Memory B cell (primary cell): ENCODE measurements at places on chromosomes 13 and 19.
A peak's percentile ranks its signal among the peaks of the same experiment; 100 is the strongest.

- DNase-seq = no peak
Measured at GRCh38 chr13:78868991-78869390, 210.0 kb upstream of the OBI1 start.

DNA sequence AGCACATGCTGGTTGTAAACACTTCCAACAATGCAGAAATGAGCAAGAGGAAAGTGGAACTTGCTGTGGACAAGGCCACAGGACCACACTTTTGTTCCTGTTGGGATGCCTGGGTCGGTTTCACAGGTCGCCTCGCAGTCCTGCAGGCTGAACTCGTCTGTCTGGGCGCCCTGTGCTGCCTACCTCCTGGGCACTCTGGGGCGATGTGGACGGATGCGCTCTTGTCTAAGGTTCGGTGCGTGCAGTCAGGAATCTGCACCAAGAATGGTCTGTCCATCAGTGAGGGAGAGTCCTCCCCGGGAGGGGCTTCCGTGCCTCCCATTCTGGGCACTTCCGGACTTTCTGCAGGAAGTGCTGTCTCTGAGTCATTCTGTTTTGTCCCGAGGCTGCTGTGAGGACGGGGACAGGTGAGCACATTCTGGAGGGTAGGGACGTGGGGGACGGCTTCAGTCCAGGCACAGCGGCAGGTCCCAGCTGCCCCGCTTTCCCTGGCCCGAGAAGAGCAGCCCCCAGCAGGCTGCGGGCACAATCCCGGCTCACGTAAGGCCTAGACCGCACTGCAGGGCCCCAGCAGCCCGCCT, 24.1 kb upstream of the SLITRK1 start:
- no peak for DNase-seq

GRCh38 chr13:38159710-38160109, 189.9 kb upstream of the UFM1 start:
- DNase-seq = no peak

DNA sequence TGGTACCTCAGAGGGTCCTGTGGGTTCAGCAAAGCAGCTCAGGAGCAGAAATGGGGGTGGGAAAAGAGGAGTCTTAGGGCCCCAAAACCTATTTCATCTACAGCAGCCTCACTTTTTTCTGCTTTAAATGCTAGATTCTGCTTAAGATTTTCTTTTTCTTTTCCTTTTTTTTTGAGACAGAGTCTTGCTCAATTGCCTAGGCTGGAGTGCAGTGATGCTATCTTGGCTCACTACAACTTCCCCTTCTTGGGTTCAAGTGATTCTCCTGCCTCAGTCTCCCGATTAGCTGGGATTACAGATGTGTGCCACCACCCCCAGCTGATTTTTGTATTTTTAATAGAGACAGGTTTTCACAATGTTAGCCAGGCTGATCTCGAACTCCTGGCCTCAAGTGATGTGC, 30.7 kb upstream of the WDFY2 start:
- DNase-seq = no peak

GRCh38 chr19:18062028-18062427, 24.7 kb downstream of the IL12RB1 start:
- no peak for DNase-seq

- no peak for DNase-seq
Measured at GRCh38 chr19:4749870-4750590, 26.4 kb upstream of the DPP9 start.

DNA sequence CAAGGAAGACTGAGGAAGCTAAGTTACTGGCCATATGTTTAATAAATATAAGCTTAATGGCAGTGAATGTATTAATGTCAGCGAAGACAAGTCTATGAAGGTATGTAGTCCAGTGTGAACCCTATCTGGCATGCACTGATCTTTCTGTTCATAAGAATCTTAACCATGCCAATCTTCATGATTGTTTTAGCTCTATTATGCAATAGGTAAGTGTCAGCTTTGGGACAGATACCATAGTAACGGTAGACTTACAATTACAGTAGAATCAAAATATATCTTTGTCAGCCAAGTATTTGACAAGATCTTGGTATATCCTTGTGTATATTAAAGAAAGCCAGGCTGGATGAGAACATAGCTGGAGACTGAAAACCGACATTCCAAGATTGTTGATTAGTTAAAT, 428.5 kb downstream of the SPRY2 start:
- DNase-seq = no peak

- peak; percentile 30 for DNase-seq
Measured at GRCh38 chr19:10936661-10937084, 8.1 kb downstream of the TIMM29 start.

GRCh38 chr13:91533354-91533753, 134.9 kb downstream of the GPC5 start:
- no peak for DNase-seq

DNA sequence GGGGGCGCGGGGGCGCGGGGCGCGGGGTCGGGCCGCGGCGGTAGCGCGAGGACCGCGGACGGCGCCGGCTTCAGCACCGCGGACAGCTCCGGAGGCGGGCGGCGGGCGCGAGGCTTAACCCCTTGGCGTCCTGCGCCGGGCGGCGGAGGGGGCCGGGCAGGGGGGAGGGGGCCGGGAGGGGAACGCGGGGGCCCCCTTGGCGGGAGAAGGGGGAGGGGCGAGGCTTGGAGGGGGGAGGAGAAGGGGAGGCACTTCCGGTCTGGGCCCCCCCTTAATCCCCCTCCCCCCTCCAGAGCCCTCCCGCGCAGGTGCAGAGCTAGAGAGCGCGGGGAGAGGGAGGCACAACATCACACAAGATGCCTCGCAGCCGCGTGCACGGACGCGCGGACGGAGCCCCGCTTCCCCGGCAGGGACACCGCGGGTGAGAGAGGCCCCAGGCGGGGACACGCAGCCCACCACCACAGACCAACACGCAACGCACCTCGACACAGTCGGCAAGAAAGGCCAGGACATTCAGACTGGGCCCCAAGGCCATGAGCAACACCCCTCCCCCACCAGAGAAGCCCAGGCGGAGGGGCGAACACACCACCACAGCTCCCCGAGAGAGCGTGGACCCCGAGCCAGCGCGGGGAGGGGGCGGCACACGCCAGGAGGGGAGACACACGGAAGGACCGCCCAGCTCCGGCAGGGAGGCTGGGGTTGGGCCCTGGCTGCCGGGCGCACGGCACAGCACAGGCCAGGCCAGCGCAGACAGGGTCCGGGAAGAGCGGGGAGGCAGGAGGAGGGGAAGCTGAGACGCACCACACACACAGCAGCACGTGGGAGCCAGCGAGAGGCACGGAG, 24.1 kb downstream of the SHANK1 start:
- DNase-seq = no peak

- DNase-seq = no peak
Measured at GRCh38 chr13:47747901-47748300, 253.2 kb downstream of the SUCLA2 start.

- peak; percentile 59 for DNase-seq
Measured at GRCh38 chr19:52993342-52994178, 20.2 kb upstream of the ERVV-1 start.
